ENCODE measurements at places on chromosomes 2 and 18.

DNA sequence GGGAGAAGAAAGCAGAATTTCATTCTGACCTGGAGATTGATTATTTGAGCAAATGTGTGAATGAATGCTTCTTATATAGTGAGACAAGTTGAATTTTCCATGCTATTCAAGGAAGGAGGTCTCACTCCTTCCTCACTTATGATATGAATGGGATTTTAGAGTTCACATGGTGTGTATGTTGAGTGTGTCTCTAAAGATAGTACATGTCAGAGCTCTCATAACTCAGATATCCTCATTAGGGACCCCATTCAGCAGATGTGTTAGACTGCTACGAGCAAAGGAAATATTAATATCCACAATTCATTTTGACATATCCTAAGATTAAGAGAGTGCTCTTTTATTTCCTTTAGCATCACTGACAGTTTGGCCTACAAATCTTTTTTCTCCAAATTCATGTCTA, 368.5 kb downstream of the ARHGAP15 start:
- DNase-seq, result no peak

DNA sequence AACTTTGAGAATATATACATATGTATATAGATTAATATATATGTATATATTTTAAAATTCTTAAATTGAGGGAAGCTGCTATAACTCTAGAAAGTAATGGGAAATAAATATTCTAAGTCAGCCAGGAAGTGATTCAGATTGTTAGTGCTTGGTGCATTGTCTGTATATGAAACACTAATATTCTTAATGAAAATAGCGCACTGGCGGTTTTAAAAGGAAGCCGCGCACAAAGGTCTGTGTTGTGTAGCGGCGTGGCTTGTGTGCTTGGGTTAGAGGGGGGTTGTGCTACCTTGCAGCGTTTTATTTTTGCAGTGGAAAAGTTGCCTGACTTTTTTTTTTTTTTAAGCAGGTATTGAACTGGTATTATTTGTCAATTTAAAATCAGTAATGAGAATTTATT, 11.3 kb downstream of the TSHZ1 start:
- no peak for DNase-seq

DNA sequence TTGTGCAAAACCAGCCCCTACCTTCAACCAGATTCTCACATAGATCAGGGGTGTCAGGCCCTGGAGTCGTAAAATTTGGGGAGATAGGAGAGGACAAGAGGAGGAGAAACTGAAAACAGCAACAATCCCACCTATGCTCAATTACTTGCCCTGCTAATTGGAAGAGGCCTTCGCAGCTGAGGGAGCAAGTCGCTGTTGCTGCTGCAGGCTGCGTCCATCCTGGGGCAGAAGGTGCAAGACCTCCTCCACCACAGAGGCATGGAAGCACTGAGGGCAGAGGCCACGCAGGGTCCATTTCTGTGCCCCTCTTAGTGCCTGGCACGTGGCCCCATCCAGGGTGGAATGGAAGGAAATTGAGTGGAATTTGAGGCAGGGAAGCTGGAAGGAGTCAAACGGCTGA, 36.5 kb downstream of the CNGA3 start:
- no peak for DNase-seq

- peak; percentile 20 for DNase-seq
These were observed 57.8 kb downstream of the PKDCC start for GRCh38 chr2:42105330-42106256.

DNA sequence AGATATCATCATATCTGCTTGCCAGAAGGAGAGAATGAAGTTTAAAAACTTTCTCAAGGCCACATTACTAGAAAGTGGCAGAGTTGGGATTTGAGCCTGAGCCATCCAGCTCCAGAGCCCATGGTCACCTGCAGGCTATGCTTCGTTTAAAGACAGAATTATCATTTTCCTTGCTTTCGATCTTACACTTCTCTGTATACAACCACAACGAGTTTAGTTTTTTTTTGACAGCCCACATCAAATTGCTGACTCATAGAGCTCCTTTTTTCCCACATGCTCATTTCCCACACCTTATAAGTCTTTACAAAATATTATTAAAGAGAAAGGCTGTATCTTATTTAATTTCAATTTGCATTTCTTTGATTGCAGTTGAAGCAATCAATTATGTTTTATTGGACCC, 6.5 kb downstream of the PLEK start:
- no peak for DNase-seq

GRCh38 chr18:75400366-75400765, 27.1 kb downstream of the SMIM21 start:
- no peak for DNase-seq

DNA sequence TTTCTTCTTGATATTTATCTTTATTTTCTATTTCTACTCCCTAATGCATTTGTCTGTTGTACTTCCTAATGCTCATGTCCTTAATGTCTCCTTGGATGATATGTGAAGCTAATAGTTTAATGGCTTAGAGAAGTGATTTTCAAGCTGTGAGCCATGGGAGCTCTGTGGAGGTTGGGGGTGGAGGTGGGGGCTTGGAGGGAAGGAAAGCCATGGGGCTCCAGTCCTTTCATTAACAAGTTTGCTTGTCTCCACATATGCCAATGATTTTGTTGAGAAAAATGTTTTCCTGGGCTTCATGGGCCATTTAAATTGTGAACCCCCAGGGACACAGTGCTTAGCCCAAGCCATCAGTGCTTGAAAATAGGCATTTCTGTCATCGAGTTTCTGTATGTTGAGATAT, 264.1 kb downstream of the SCG2 start:
- no peak for DNase-seq

DNA sequence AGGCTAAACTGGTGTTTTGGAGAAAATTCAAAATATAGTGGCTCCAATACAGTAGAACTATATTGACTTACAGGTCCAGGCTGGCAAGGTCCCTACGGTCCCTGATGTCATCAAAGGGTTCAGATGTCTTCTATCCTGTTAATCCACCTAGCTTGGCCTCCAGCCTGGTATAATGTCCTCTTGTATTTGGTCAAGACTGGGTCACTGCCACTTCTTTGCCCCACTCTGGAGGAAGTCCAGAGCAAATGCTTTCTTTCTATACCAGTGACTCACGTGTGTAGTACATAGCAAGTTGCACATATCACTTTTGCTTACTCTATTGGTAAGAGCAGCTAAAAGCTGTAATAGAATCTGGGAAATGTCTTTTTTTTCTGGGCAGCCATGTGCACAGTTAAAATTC, 80.8 kb downstream of the LCLAT1 start:
- no peak for DNase-seq

DNA sequence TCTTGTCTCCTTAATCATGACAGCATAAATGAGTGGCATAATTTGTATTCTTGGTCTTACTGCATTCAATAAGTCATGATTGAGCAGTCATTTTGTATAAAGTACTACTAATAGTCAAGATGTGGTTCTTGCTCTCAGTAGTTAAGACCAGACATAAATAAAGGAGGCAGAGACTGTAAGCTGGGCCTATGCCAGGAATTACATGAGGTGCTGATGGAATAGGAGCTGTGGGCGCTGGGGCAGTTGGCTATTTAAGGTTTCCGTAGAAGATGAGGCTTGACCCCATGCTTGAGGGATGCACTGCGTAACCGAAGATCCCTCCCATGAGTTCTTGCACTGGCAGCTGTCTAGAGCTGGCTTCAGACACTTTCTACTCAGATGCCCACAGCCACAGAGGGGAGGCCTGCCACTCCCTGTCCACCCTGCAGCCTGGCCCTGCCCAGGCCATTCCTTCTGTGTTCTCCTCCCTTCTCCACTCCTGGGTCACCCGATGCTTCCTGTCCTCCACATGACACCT, 150.9 kb upstream of the REV1 start:
- no peak for DNase-seq

DNA sequence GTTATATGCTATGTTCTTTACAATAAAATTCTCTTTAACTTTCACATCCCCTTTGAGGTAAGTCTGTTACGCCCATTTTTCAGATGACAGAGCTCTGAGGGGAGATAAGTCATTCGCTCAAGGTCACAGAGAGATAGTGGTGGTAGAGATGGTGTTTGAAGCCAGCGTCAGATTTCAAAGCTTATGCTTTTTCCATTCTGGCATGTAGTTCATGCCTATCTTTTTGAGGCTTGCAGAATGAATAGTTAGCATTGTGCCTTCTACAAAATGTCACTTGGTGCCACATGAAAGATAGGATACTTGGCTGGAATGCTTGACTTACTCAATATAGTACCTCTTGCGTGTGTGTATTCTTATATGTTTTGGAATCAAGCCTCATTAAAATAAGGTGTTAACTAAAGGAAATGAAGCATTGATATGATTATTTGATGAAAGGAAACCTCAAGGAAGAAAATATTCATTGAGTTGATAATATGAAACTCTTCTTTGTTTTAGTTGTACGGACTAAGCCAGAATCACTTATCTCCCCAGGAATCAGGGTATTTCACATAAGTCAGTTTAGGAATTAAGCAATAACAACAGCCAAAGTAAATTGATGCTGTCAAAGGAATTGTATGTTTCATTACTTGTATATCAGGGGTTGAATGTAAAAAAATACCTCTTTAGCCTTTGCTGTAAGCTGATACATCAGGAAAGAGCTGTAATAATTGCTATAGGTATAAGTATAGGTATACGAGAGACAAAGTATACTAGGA, 15.5 kb downstream of the SPATS2L start:
- no peak for DNase-seq
